ENCODE measurements at places on chromosomes 2 and 18. TPM values are rescaled to one million over a fixed set of nuclear protein-coding genes. Genes with fewer than 3 reads are reported as not detected.

RAMP1 gene
- total RNA-seq: 4.4 TPM

CCDC138 gene
- total RNA-seq: 6.5 TPM

WBP1 gene
- 35.5 TPM for total RNA-seq

STON1 gene
- 15.6 TPM for total RNA-seq

SPEG gene
- 26.4 TPM for total RNA-seq

NCKAP5 gene
- 1.8 TPM for total RNA-seq

KCNIP3 gene
- 0.29 TPM for total RNA-seq

SEMA4F gene
- 7.7 TPM for total RNA-seq

ITGB1BP1 gene
- total RNA-seq: 32.4 TPM
